ENCODE measurements at places on chromosomes 1 and 21.

GRCh38 chr21:46437096-46437498 is 21.6 kb upstream of the DIP2A start:
- DNase-seq, result no peak

GRCh38 chr1:233086961-233087881 is 136.8 kb downstream of the NTPCR start:
- no peak for DNase-seq

- no peak for DNase-seq
Measured at GRCh38 chr1:198416296-198416695, 124.2 kb downstream of the ATP6V1G3 start.

- no peak for DNase-seq
Measured at GRCh38 chr1:225146478-225146877, 217.0 kb downstream of the DNAH14 start.

DNA sequence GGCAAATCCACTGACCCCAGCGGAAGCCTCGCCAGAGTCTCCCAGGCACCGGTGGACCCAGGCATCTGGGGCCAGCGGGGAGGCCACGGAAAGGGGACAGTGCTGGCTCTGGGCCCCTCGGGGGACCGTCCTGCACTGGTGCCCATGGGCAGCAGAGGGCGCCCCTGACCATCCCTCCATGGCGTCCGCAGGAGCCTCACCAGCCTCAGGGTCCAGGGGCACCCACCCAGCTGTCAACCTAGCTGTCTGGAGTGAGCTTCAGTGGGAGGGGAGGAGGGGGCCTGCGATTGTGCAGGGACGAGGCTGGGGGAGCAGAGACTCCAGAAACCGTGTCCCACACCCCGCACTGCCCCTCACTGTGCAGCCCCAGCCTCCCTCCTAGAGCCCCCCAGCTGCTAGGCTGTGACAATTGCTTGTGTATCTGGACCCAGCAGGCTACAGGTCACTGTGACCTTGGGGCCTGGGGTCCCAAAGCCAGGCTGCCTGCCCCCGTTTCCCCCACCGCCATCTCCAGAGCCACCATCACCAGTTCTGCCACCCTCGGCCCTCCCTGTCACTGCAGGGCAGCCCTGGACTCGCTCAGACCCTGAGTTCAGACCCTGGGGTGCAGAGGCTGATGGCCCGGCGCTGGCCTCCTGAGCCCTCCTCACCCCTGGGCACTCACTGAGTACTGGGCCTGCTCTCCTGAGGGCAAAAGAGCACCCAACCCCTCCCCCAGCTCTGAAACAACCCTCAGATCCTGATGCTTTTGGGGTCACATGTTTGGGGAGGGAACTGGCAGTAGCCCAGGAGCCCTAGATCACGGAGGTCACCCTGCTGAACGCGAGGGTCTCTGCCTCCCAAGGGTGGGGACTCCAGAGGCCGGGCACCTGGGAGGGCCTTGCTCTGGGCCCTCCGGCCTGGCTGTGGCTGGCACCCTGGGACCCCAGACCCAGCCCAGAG is 10.6 kb upstream of the COL6A1 start:
- DNase-seq, result peak; percentile 31

DNA sequence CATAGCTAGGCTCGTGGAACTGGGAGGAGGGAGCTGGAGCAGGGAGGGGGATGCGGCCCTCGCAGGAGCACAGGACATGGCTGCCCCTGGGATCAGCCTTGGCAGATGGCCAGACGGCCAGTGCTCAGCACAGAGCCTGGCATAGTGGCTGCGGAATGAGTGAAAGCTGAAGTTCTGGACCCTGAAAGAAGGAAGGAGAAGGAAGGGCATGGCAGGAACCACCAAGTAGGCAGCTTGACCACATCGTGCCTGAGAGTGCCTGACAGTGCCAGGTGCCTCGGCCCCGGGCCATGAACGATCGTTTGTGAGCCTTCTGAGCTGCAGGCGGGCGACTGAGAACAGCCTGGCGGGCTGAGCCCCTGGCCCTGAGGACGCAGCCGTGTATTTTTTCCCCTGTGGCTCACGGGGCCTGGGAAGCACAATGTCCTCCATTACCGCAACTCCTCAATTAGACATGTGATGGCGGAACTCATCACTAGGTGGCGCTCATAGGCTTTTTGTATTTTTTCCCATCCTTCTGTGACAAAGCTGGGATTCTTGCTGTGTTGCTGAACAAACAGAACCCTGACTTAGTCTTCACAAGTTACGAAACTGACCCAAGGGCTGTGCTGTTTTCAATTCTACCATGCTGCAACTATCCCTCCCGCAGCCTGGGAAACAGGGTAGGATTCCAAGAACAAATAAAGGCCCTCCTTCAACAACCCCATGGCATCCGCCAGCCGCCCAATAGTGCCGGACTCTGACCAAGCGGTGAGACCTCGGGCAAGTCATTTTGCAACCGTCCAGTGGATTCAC is 29.9 kb upstream of the TMEM61 start:
- no peak for DNase-seq

- DNase-seq, result no peak
Measured at GRCh38 chr1:223849352-223850254, 3.9 kb upstream of the TP53BP2 start.

DNA sequence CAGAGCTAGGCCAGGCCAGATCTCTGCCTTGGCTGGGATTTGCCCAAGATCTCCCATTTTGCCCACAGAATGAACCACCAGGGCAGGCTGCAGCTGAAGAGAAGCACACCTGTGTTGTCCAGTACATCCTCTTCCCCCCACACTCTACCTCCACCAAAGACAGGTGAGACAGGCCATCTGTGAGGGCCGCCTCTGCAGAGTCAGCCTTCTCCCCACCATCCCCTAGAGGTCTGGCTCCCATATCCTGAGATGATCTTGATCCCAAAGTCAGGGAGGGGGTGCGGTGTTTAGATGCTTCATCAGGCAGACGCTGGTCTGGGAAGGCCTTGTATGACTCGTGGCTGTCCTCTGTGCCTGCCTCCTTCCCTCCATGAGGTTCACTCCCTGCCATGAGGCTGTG is 28.7 kb downstream of the HYI start:
- DNase-seq, result no peak

GRCh38 chr1:167090314-167090942 is at the start of gene GPA33:
Gene GPA33 (minus strand): TSS chr1:167090377. CDS start chr1:167090287, 90 bp downstream.
- peak; percentile 10 for DNase-seq

DNA sequence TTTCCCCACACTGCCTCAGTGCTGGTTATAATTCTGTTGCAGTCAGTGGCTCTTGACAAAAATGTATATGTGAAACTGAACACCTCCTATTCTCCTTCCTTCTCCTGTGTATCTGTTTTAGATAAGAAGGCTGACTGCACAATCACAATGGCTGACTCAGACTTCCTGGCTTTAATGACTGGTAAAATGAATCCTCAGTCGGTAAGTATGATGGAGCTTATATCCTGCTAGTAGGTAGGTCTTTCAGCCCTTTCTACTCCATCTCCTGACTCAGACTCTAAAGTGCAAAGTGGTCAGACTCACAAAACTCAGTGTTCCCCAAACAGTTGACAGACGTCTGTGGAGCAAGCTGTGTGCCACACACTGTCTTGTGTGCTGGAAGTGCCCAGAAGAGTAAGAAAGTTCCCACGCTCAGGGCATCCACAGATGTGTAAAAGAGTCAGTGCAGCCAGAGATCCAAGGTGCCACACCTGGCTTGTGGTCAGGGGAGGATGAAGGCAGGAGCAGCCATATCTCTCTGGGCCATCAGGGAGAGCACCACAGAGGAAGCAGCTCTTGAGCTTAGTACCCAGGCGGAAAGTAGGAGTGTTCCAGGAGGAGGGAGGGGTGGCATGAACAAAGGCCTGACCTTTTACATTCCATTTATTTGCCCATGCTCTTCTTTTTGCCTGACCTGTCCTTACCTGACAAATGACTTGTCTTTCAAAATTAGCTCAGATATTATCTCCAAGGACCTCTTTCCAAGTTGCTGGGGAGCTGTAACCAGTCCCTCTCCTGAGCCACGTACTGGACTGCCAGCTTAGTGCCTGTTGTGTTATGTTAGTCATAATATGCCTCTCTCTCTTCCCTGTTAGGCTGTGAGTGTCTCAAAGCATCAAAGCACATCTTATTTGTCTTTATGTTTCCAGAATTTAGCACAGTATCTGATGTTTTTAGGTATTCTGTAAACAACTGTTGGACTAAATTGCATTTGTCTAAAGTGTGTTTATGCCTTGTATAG is 14.0 kb upstream of the PODN start:
- no peak for DNase-seq

DNA sequence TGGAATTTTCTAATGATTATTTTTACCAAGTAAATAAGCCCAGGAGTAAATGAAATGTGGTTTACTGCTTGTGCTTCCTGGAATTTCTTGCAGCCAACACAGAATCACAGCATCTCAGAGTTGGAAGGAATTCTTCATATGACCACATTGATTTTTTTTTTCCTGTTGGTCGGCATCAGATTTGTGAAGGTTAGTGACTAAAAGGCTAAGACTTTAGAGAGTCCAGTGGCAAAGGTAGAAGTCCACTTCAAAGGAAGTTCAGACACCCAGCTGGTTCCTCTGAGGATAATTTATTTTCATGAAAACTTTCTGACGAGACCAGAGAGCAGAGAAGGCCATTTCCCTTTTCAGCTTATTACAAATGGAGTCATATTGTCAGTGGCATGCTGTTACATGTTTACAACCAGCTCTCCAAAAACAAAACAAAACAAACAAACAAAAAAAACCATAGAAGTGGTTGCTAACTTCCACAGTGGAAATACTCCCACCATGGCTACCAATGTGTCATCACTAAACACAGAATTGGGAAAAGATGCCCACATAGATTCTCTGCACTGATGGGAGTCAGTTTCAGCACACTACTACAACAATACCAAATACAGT is 77.2 kb upstream of the CDC42BPA start:
- no peak for DNase-seq
